WTC11 (cell line): ENCODE measurements at places on chromosomes 3 and 15.

DNA sequence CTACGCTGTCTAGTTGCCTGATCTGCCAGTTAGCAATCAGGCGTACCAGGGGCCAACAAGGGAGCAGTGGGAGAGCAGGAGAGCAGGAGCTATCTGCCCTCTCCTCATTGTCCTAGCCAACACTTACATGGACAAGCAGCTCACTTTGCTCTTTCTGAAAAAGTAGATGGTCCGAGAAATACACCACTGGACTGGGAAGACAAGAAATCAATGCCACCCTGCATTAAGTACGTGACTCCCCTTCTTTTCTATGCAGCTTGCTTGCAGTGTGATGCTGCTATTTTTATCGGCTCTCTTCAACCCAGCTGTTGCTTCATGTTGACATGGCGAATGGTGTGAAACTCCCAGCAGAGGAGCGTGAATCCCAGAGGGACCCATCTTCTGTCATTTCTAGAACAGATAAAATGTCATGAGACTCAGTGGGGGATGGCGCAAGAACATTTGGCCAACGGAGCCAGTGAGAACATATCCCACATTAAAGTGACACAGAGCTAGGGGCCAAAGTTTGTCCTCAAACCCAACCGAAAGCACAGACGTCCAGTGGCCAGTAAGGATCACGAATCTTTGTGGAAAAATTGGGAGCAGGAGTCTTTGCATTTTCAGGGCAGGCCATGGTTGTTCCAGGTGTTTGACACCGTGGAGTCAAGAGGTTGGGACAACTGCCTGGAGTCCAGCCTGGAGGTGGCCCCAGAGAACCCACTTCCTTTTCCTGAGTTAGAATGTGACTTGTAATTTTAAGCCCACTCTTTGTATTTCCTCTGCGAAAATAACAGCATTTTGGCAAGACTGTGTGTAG lies 53.7 kb upstream of the MEF2A start:
- no peaks in the 10 kb centered on the region for H3K27me3 ChIP-seq
- DNase-seq, result no peak
- H3K36me3 ChIP-seq, result no peaks in the 10 kb centered on the region
- no peak overlapping the region for H3K27ac ChIP-seq
- no peak overlapping the region for H3K4me3 ChIP-seq

GRCh38 chr15:85785887-85786780 lies 8.6 kb downstream of the KLHL25 start:
- DNase-seq, result no peak
- no peaks in the 10 kb centered on the region for H3K27me3 ChIP-seq
- H3K36me3 ChIP-seq, result peaks cover 4% of the 10 kb centered on the region; the same call in 1 of the 2 replicates
- peaks cover 62% of the 10 kb centered on the region for H3K4me1 ChIP-seq

- peaks cover 16% of the 10 kb centered on the region for H3K4me1 ChIP-seq
- H3K27me3 ChIP-seq, result no peaks in the 10 kb centered on the region
- peak; percentile 86 for DNase-seq
- no peaks in the 10 kb centered on the region for H3K36me3 ChIP-seq
- peak within 1 kb of the TSS; percentile 98 for H3K4me3 ChIP-seq
These were observed at the start of the genes LRRC49 and THAP10 for GRCh38 chr15:70892002-70892911. Gene LRRC49 (plus strand): TSS chr15:70892826. CDS start chr15:70892895, 69 bp downstream. Gene THAP10 (minus strand): TSS chr15:70892433. CDS start chr15:70892272, 161 bp downstream.

DNA sequence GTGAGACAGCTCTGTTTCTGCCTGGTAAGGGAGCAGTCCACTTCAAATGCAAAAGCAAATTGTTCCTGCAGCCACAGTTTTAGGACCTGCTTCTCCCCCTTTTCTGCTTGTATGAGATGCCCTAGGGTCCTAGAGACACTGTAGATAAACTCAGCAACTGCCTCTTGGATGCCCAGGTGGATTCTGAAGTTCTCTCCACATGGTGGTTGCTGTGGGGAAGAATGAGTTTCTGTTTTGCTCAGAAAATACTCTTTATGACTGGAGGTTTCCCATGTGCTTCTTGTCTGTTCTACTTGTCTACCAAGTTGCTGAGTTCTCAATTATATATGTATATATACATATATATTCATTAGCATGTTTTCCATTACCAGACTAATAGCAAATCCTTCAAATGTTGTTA lies 5.6 kb upstream of the ZNF80 start:
- no peak overlapping the region for H3K27ac ChIP-seq
- H3K4me3 ChIP-seq, result no peak overlapping the region
- peaks cover 29% of the 10 kb centered on the region for H3K36me3 ChIP-seq
- DNase-seq, result no peak

- H3K27ac ChIP-seq, result no peak overlapping the region
- H3K27me3 ChIP-seq, result no peaks in the 10 kb centered on the region; the same call in 1 of the 2 replicates
- no peak overlapping the region for H3K4me3 ChIP-seq
- H3K36me3 ChIP-seq, result no peaks in the 10 kb centered on the region
- DNase-seq, result no peak
These were observed 93.8 kb upstream of the PDZRN3 start for GRCh38 chr3:73718326-73719110.

- no peak overlapping the region for H3K27ac ChIP-seq
- H3K4me1 ChIP-seq, result peaks cover 27% of the 10 kb centered on the region
- no peak overlapping the region for H3K4me3 ChIP-seq
- DNase-seq, result no peak
- H3K27me3 ChIP-seq, result no peaks in the 10 kb centered on the region; the same call in 1 of the 2 replicates
- H3K36me3 ChIP-seq, result peaks cover 20% of the 10 kb centered on the region
These were observed 85.3 kb upstream of the TNFSF10 start for GRCh38 chr3:172608575-172608974.

- H3K4me1 ChIP-seq, result peaks cover 27% of the 10 kb centered on the region
- H3K4me3 ChIP-seq, result no peak overlapping the region
- DNase-seq, result no peak
- H3K27me3 ChIP-seq, result no peaks in the 10 kb centered on the region
- H3K36me3 ChIP-seq, result peaks cover 7% of the 10 kb centered on the region
These were observed 136.0 kb downstream of the VGLL4 start for GRCh38 chr3:11507719-11508118.

DNA sequence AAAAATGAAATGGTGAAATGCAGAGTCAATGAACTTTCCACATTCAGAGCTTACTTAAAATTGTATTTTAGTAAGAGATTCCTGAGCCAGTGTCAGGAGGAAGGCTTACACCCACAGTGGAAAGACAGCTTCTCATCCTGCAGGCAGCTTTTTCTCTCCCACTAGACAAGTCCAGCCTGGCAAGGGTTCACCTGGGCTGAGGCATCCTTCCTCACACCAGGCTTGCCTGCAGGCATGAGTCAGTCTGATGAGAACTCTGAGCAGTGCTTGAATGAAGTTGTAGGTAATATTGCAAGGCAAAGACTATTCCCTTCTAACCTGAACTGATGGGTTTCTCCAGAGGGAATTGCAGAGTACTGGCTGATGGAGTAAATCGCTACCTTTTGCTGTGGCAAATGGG lies 3.1 kb downstream of the CCR4 start:
- H3K36me3 ChIP-seq, result no peaks in the 10 kb centered on the region
- H3K4me3 ChIP-seq, result no peak overlapping the region
- 0 out of 2 replicates have a peak, but pooled peaks cover 3% of the 10 kb centered on the region for H3K4me1 ChIP-seq
- H3K27me3 ChIP-seq, result no peaks in the 10 kb centered on the region
- no peak for DNase-seq
- no peak overlapping the region for H3K27ac ChIP-seq

DNA sequence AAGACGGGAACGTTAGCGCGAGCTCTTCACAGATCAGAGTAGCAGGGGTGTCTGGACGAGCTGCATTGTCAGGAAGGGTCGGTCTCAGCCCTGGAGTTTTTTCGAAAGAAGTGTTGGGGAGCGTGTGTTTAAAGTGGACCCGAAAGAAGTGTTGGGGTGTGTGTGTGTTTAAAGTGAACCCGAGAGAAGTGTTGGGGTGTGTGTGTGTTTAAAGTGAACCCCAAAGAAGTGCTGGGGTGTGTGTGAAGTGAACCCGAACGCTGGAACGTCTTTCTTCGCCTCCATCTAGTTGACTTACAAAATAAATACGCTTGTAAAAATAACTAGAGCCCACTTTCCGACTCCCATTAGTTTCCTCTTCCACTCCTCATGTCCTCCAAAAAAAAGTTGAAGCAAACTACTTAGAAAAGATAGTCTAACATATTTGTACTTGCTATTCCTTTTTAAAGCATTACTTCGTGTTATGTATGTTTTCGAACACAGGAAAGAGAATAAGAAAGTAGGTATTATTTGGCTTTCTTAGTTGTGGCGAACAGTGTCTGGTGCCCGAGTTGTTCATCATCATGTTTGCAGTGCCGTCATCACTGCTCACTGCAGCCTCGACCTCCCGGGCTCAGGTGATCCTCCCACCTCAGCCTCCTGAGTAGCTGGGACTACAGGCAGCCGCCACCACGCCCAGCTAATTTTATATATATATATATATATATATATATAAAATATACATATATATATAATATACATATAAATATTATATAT lies 1.0 kb downstream of the LRCH3 start:
- DNase-seq, result no peak
- H3K27me3 ChIP-seq, result no peaks in the 10 kb centered on the region
- H3K4me1 ChIP-seq, result peaks cover 21% of the 10 kb centered on the region
- peak overlapping the region; percentile 78 for H3K27ac ChIP-seq
- no peaks in the 10 kb centered on the region for H3K36me3 ChIP-seq

DNA sequence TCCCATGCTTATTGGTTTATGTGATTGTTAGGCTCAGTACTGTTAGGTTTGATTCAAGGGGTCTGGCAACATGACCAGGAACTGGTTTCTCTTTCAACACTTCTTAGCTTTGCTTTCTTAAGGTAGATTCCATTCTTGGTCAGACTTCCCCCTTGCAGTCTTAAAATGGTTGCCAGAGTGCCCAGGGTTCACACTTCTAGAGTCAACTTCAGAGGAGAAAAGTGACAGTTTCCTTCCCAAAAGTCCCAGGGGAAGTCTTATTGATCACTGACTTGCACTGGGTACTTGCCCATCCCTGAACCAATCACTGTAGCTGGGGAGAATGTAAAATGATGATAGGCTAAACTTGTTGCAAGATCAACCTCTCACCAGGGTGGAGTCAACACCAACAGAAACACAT lies 14.1 kb downstream of the MGLL start:
- no peaks in the 10 kb centered on the region for H3K4me1 ChIP-seq

- no peak overlapping the region for H3K27ac ChIP-seq
- H3K36me3 ChIP-seq, result peaks cover 2% of the 10 kb centered on the region; the same call in 1 of the 2 replicates
- peaks cover 9% of the 10 kb centered on the region for H3K4me1 ChIP-seq
- DNase-seq, result no peak
These were observed 12.5 kb upstream of the MGLL start for GRCh38 chr3:127834771-127835170.

DNA sequence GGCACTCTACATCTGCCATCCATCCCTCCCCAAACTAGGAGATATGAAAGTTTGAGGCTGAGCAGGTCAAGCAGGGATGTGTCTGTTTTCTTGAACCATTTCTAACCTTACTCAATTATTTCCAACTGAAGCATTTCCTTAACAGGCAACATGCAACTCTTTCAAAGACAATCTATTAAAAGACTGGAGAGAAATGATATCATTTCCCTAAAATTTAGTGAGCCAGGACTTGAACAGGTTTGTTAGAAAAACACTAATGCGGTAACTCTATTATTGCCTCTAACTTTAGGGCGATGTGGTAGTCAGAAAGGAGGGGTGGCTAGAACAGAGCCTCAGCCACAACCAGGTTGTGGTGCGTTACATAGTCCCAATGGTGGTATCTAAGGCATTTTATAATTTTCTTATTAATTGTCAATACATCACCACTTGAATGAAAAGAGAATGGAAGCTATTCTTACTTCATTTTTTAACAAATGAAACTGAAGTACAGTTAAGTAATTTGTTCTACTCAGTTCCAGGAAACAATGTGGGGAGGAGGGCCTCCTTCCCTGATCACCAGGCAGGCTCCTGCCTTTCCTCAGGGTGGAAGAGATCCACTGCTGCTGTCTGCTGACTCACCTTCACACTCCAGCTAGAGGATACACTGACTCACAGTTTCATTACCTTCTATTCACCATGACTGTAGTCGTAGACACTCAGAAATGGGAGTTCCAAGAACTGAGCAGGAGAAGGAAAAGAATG lies 22.8 kb downstream of the MYO1E start:
- H3K4me3 ChIP-seq, result no peak overlapping the region; the same call in 1 of the 2 replicates
- peaks cover 3% of the 10 kb centered on the region; the same call in 1 of the 2 replicates for H3K36me3 ChIP-seq
- peaks cover 86% of the 10 kb centered on the region for H3K4me1 ChIP-seq
- peak overlapping the region; percentile 68 for H3K27ac ChIP-seq
- peaks cover 37% of the 10 kb centered on the region for H3K27me3 ChIP-seq
- DNase-seq, result no peak

DNA sequence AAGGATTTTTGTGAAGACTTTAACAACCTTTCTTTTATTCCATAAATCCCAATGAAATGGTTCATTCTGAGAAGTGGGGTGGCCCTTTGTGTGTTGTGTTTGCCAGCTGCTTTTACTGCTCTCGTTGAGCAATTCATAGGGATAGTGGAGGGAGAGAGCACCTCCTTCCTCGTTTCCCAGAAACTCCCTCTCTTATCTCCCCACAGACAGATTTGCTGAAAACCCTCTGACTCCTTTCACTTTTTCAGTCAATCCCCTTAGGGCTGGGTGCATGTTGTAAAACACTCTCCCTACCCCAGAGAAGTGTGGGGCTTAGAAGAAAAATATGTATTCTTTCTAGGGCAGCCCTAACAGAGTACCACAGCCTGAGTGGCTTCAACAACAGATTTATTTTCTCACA lies 557.2 kb upstream of the RGMA start:
- peaks cover 1% of the 10 kb centered on the region; the same call in 1 of the 2 replicates for H3K4me1 ChIP-seq
- no peaks in the 10 kb centered on the region for H3K36me3 ChIP-seq
- no peak for DNase-seq
- no peaks in the 10 kb centered on the region for H3K27me3 ChIP-seq
- no peak overlapping the region for H3K27ac ChIP-seq
- no peak overlapping the region for H3K4me3 ChIP-seq

- H3K36me3 ChIP-seq, result no peaks in the 10 kb centered on the region
- peaks cover under 1% of the 10 kb centered on the region; the same call in 1 of the 2 replicates for H3K27me3 ChIP-seq
- no peak overlapping the region for H3K4me3 ChIP-seq
- no peak overlapping the region for H3K27ac ChIP-seq
- no peaks in the 10 kb centered on the region for H3K4me1 ChIP-seq
- DNase-seq, result no peak
These were observed 79.5 kb upstream of the EPHB3 start for GRCh38 chr3:184481984-184482671.

- H3K27ac ChIP-seq, result no peak overlapping the region
- no peaks in the 10 kb centered on the region for H3K36me3 ChIP-seq
- no peak overlapping the region for H3K4me3 ChIP-seq
These were observed 179.4 kb downstream of the SHOX2 start for GRCh38 chr3:157926822-157927221.

DNA sequence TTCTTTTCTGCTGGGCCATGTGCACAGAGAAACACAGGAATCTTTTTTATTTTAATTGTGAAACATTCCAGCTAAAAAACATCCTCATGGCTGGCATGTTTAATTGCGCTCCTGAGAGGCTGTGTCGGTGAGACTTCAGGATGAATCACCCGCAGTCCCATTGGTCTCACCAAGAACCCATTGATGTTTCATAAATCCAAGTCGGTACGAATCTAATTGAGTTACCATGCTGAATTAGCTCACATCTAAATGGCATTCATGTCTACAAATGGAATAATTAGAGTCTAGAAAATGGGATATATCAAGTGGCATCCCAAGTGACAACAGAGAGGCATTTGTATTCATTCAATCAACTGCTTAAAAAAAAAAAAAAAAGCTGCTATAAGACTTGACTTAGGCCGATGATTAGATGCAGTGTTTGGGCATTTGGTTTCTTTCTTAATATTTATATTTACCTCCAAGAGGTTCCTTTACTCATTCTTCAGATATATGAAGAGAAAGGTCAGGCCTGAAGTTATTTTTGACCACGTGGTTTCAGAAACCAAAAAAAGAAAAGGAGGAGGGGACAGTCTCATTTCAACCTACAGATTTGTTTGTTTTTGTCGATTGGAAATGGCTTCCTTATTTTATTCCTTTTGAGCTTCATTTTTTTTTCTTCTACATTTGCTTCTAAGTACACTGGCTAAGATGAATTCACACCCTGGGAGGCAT lies 79.1 kb upstream of the FOXB1 start:
- DNase-seq, result no peak
- no peak overlapping the region for H3K4me3 ChIP-seq
- no peaks in the 10 kb centered on the region for H3K36me3 ChIP-seq
